ENCODE measurements at places on chromosomes 6 and 20.

GRCh38 chr6:135833771-135834170 is 17.7 kb upstream of the PDE7B start:
- DNase-seq = no peak

DNA sequence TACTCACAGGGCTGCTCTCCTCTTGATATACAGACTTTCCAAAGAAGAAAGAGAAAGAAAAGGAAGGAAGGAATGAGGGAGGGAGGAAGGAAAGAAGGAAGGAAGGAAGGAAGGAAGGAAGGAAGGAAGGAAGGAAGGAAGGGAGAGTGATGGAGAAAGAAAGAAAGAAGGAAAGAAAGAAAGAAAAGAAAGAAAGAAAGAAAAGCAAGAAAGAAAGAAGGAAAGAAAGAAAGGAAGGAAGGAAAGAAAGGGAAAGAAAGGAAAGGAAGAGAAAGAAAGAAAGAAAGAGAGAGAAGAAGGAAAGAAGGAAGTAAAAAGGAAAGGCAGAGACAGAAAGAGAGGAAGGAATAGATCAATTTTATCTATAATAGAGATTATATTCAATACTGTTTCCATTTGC is 1257.4 kb downstream of the EPHA7 start:
- no peak for DNase-seq

DNA sequence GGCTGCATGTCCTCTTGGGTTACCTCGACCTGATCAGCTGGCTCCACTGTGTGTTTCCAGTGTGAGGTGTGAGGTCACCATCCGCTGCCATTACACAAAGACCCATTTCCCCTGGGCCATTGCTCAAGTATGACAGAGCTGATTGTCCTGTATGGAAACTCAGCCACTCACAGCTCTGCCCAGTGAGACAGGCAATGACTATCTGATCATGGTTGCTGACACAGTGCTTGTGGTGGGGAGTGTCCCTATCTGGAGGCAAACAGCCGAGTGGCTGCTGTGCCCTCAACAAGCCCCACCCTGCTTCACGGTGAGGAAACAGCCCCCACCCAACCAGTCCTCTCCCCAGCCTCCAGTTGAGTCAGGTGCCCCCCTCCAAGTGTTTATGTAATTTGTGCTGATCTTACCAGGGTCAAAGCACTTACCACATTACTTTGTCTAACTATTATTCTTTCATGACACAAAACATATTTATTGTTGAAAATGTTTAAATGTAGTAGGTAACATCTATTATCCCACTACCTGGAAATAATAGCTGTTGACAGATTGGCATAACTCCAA is 11.7 kb upstream of the MAPK13 start:
- peak; percentile 60 for DNase-seq

DNA sequence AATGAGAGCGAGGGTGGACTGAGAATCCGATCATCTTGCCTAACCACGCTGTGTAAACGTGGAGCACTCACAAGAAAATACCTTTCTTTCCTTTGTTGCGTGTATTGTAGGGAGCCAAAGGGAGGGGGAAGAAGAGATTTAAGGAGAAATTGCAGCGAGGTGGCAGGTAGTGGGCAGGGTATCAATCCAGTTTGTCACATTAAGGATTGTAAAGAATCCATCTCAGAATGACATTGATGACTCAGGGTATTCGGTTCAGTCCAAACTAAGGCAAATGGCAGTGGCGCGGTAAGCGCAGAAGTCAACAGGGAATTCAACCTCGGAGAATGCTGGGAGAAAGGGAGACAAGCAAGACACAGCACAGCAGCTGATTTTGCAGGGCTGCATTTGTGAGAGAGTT is 146.2 kb downstream of the ID4 start:
- DNase-seq = no peak

- DNase-seq = peak; percentile 82
Measured at GRCh38 chr6:1872649-1873131, 263.0 kb downstream of the FOXC1 start.

GRCh38 chr6:73710470-73710869 is 14.5 kb downstream of the CD109 start:
- DNase-seq = peak; percentile 58

DNA sequence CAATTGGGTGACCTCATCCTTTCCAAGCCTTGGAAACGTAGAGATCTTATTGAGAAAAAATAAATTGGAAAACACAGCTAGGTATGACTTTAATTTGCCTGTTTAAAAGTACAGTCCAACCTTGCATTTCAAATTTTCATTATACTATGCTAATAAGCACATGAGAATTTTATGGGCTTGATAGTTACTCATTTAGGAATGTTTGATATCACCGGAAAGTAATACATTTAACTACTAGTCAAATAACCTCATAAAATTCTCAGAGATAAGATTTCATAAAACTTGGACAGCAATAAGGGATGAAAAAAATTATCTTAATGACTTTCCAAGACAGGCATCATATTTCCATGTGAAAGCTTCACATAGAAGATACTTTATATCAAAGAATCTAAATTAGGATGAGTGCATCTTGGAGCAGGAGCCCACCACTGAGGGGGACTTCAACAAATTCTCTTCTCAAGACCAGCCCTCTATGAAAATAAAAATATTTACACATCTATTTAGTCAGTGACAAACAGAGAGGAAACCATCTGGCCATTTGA is 236.3 kb downstream of the EPHA7 start:
- no peak for DNase-seq

DNA sequence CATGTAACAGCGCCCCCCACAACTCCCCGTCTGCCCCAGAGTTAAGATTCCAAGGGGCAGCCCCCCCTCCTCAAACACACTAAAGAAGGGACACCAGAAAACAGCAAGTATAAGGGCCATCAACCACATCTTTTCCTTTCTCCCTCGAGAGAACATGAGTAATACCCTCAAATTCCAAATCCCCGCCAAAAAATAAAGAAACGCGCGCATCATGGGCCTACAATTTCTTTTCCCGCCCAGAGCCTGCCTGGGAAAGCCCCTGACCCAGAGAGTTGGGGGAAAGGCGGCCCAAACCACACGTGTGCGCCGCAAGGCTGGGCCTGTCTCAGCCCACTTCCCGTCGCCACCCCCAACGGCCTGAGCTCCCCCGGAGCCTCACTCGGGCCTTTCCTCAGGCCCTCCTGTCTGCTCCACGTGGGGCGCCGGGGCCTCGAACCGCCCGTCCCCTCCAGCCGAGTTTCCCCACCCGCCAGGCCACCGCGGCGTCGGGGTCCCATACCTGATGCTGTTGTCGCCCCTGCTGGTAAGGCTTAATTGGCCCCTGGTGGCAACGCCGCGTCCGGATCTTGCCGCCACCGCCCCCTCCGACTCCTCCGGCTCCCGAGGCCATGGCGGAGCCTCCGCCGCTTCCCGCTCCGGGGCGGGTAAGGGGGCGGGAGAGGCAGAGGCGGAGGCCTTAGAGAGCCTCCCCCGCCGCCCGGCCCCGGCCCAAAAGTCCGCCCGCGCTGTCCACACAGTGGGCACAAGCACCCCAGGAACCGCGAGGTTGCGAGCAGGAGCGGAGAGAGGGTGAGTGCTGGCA is 746 bp downstream of the NUP153 start:
- DNase-seq = peak; percentile 85

All from mesenchymal stem cell (in vitro differentiated cells and primary cell).